NCI-H146 (cell line): ENCODE measurements at places on chromosomes 3 and 15.

DNA sequence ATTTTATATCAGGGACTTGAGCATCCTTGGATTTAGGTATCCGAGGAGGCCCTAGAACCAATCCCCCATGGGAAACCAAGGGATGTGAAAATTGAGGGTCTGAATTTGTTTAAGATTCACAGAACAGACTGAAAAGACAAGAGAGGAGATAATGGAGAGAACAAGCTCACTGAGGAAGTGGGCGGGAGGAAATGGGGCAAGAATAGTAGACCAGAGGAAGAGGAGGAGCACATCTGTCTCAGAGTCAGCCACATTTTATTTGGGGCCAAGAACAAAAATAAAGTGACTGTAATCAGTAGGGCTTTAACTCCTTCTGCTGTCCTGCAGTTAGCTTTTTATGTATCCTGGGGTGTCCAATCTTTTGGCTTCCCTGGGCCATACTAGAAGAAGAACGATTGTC, 63.8 kb downstream of the BLM start:
- no peak for DNase-seq

- no peak for DNase-seq
Measured at GRCh38 chr15:58026051-58026450, 39.5 kb downstream of the ALDH1A2 start.

GRCh38 chr15:36996121-36996520, 104.2 kb downstream of the MEIS2 start:
- DNase-seq = no peak

GRCh38 chr3:121914081-121914998, 20.1 kb downstream of the SLC15A2 start:
- no peak for DNase-seq

- no peak for DNase-seq
Measured at GRCh38 chr3:130354430-130354829, 9.0 kb downstream of the COL6A5 start.

- no peak for DNase-seq
Measured at GRCh38 chr3:111811811-111812210, 47.3 kb upstream of the PHLDB2 start.

DNA sequence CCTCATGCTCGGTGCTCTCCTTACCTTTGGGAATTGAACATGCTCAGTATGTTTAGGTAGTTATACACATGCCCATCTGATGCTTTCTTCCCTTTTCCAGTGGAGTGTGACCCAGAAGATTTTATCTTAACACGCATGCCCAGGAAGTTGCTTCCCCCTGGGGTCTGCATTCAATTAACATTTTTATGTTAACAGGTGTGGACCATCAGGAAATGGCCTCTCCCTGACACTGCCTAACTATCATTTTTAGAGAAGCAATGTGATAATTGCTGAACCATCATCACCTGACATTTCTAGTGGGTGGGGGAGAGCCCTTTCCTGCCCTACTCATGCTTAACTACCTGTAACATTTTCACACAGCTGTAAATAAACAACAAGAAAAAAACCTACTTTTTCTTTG, 55.1 kb upstream of the TGFBR2 start:
- peak; percentile 7 for DNase-seq

GRCh38 chr3:16468002-16468335, 45.5 kb downstream of the RFTN1 start:
- no peak for DNase-seq

- no peak for DNase-seq
Measured at GRCh38 chr3:112804021-112804420, 42.6 kb downstream of the CD200R1L start.

GRCh38 chr15:97463696-97464095, 496.8 kb upstream of the ARRDC4 start:
- no peak for DNase-seq

GRCh38 chr3:104044002-104044401, 1322.7 kb upstream of the ALCAM start:
- DNase-seq = no peak

- DNase-seq = no peak
Measured at GRCh38 chr15:51580385-51580784, 42.2 kb downstream of the DMXL2 start.

GRCh38 chr3:176798680-176799079, 398.6 kb downstream of the TBL1XR1 start:
- no peak for DNase-seq

GRCh38 chr3:99753268-99753975, 64.2 kb upstream of the CMSS1 start:
- peak; percentile 39 for DNase-seq

DNA sequence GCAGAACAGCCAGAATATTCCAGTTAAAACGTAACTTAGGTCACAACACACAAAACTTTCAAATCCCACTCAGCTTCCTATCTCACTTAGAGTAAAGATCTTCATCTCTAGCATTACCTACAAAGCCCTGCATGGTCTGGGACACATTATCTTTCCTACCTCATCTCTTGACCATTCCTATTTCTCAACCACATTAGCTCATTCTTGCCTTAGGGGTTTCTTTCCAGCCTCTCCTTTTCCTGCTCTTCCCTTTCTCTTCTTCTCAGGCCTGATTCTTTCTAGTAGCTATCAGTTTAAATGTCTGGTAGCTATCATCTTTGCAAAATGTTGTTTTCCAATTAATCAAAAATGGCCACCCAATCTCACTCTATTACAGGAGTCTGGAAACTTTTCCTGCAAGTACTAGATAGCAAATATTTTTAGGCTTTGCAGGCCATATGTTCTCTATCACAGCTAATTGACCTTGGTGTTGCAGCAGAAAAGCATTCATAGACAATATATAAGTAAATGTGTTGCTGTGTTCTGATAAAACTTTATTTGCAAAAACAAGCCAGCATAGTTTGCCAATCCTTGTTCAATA, 15.1 kb upstream of the CBLB start:
- no peak for DNase-seq

- no peak for DNase-seq
Measured at GRCh38 chr3:186257866-186258265, 104.2 kb downstream of the DGKG start.
